CD4-positive, CD25-positive, alpha-beta regulatory T cell (primary cell): ENCODE measurements at places on chromosomes 2 and 18. TPM values are rescaled to one million over a fixed set of nuclear protein-coding genes. Genes with fewer than 3 reads are reported as not detected.
A peak's percentile ranks its signal among the peaks of the same experiment; 100 is the strongest.

Gene C2orf80
- total RNA-seq = not detected

- peaks cover 7% of the 10 kb centered on the region for H3K4me1 ChIP-seq
- no peak overlapping the region for H3K4me3 ChIP-seq
- no peak for DNase-seq
These were observed 37.5 kb upstream of the SEMA4C start for GRCh38 chr2:96907115-96908041.

DNA sequence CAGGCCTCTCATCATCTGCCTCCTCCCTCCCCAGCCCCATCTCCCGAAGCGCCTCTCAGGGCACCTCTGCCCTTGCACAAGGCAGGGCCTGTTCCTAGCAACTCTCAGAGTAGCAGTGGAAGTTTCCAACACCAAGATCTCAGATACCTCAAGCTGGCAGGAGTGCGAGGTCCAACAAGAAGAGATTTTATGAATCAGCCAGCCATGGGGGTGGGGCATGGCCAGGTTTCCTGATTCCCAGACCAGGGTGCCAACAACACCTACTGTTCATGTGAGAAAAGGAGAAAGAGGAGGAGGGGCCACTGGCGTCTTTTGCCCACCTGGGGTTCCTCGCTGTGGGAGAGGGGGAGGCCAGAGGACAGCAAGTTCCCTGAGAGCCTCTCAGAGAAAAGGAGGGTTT, 6.6 kb upstream of the STEAP3 start:
- no peaks in the 10 kb centered on the region for H3K4me1 ChIP-seq
- no peak overlapping the region for H3K27ac ChIP-seq
- no peak overlapping the region for H3K4me3 ChIP-seq
- H3K27me3 ChIP-seq = peaks cover 3% of the 10 kb centered on the region
- DNase-seq = no peak

Gene GPR17
- not detected for total RNA-seq

Gene ALLC
- total RNA-seq = not detected

Gene TXNL1
- total RNA-seq = 39.9 TPM

- H3K27me3 ChIP-seq = peaks cover 14% of the 10 kb centered on the region
- H3K4me1 ChIP-seq = no peaks in the 10 kb centered on the region
- H3K4me3 ChIP-seq = no peak within 1 kb of the TSS
These were observed at the start of gene C1GALT1C1L for GRCh38 chr2:43676322-43677050. C1GALT1C1L (minus strand) TSS chr2:43676429; CDS start chr2:43676322, 107 bp downstream.

Gene PDCD1
- 12.3 TPM for total RNA-seq

DNA sequence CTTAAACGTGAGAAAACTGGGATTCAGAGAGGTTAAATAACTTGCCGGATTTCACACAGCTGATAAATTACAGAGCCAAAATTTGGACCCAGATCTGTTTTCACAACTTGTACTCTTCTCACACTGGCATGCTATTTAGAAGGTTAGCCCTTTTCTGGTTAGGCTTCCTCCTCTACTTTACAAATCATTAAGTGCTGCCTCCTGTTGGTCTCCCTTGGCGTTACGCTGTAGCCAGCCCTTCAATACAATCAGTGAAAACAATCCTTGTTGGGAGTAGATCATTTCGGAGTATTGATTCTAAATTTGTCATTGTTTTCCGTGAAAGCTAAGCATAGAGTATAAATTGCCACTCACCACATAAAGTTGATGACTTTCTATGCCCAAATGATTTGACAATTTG, 153.5 kb downstream of the ARHGAP15 start:
- H3K36me3 ChIP-seq = peaks cover 12% of the 10 kb centered on the region
- no peaks in the 10 kb centered on the region for H3K27me3 ChIP-seq
- peaks cover 4% of the 10 kb centered on the region for H3K4me1 ChIP-seq
- no peak overlapping the region for H3K4me3 ChIP-seq

Gene CSRNP3
- not detected for total RNA-seq

GRCh38 chr2:144230448-144231085, 289.4 kb downstream of the ZEB2 start:
- no peaks in the 10 kb centered on the region for H3K36me3 ChIP-seq
- peaks cover 26% of the 10 kb centered on the region for H3K4me1 ChIP-seq
- no peak overlapping the region for H3K4me3 ChIP-seq
- H3K27ac ChIP-seq = no peak overlapping the region
- no peaks in the 10 kb centered on the region for H3K27me3 ChIP-seq

- H3K4me1 ChIP-seq = no peaks in the 10 kb centered on the region
- no peaks in the 10 kb centered on the region for H3K27me3 ChIP-seq
- no peaks in the 10 kb centered on the region for H3K36me3 ChIP-seq
- DNase-seq = no peak
These were observed 35.3 kb downstream of the NCKAP5 start for GRCh38 chr2:133532919-133533318.

GRCh38 chr2:215609089-215610032, 173.5 kb upstream of the FN1 start:
- no peak overlapping the region for H3K27ac ChIP-seq
- no peaks in the 10 kb centered on the region for H3K27me3 ChIP-seq
- no peak overlapping the region for H3K4me3 ChIP-seq
- H3K4me1 ChIP-seq = no peaks in the 10 kb centered on the region
- no peaks in the 10 kb centered on the region for H3K36me3 ChIP-seq
- DNase-seq = no peak

DNA sequence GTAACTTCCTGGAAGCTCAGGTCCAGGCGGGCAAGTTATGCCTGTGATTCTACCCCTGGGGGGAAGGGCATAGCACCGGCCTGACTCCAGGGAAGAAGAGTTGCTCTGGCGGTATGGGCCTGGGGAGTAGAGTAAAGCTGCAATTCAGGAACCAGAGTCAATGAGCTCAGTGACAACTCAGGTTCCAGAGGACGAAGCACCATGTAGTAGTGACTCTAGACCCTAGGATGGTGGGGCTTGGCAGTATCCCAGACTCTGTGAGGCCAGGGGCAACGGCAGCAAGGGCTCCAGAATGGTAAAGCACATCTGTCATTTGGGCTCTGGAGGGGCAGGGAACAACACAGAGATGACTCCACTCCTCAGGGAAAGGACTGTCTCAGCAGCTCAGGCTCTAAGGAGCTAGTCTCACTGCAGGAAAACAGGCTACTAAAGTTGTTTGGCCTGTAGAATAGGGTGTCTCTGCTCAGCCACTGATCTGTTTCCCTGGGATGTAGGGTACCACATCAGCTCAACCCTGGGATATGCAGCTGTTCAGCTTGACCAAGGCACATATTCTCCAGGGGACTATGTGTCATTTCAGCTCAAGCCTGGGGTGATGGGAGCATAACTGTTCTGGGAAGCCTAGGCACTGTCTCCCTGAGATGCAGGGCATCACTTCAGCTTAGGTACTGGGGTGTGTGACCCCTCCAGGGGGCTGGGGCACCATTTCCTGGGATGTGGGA, 36.2 kb upstream of the RHOB start:
- H3K27me3 ChIP-seq = no peaks in the 10 kb centered on the region
- no peak overlapping the region for H3K4me3 ChIP-seq
- H3K36me3 ChIP-seq = no peaks in the 10 kb centered on the region
- no peak for DNase-seq
- H3K4me1 ChIP-seq = no peaks in the 10 kb centered on the region

DNA sequence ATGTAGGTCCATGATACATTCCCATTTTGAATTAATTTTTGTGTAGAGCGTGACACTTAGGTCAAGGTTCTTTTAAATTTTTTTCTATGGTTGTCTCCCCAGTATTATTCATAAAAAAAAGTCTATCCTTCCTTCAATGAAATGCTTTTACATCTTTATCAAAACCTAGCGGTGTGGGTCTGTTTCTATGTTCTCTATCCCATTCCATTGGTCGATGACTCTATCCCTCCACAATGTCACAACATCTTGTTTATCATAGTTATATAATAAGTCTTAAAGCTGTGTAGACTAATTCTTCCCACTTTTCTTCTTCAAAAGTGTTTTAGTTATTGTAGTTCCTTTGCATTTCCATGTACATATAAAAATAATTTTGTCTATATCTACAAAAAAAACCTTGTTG, 47.2 kb upstream of the GPR17 start:
- H3K27me3 ChIP-seq = no peaks in the 10 kb centered on the region
- no peak overlapping the region for H3K27ac ChIP-seq
- no peak overlapping the region for H3K4me3 ChIP-seq

GRCh38 chr2:73939419-73939818, 12.7 kb downstream of the DGUOK start:
- no peak overlapping the region for H3K4me3 ChIP-seq
- peaks cover 29% of the 10 kb centered on the region for H3K36me3 ChIP-seq
- no peaks in the 10 kb centered on the region for H3K27me3 ChIP-seq
- DNase-seq = peak; percentile 29
- no peak overlapping the region for H3K27ac ChIP-seq

- no peak overlapping the region for H3K4me3 ChIP-seq
- no peak for DNase-seq
- no peaks in the 10 kb centered on the region for H3K27me3 ChIP-seq
- peaks cover 37% of the 10 kb centered on the region for H3K4me1 ChIP-seq
These were observed 82.3 kb downstream of the STPG4 start for GRCh38 chr2:47072728-47073191.

GRCh38 chr2:146041274-146041910, 1521.5 kb upstream of the ZEB2 start:
- no peak overlapping the region for H3K27ac ChIP-seq
- no peak for DNase-seq

DNA sequence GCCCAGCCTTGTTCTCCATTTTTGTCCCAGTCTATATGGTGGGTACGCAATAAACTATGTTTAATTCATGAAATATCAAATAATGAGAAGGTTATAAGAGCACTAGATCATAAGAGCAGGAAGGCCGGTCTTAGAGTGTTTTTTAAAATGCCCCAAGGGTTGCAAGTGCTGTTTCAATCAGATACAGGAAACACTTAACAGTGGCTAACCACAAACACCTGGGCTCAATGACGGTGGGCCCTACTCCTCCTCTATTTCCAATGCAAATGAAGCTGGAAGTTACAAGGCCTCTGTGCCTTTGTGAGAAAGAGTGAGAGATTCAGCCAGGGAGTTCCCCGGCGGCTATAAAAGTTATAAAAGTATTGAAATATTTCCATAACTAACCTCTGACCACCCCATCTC, 18.9 kb upstream of the WDR33 start:
- H3K27ac ChIP-seq = peak overlapping the region; percentile 65
- peak; percentile 87 for DNase-seq
- no peaks in the 10 kb centered on the region for H3K36me3 ChIP-seq
- peak overlapping the region; percentile 27 for H3K4me3 ChIP-seq

GRCh38 chr2:160042054-160042453, 20.4 kb downstream of the PLA2R1 start:
- no peak for DNase-seq
- no peak overlapping the region for H3K4me3 ChIP-seq
- no peaks in the 10 kb centered on the region for H3K36me3 ChIP-seq
- peaks cover 4% of the 10 kb centered on the region for H3K27me3 ChIP-seq
- no peaks in the 10 kb centered on the region for H3K4me1 ChIP-seq

GRCh38 chr2:216564611-216565010, 66.0 kb downstream of the RPL37A start:
- H3K4me1 ChIP-seq = no peaks in the 10 kb centered on the region
- no peak overlapping the region for H3K27ac ChIP-seq
- H3K36me3 ChIP-seq = no peaks in the 10 kb centered on the region
- H3K27me3 ChIP-seq = no peaks in the 10 kb centered on the region
- no peak overlapping the region for H3K4me3 ChIP-seq
